ENCODE measurements at places on chromosomes 12 and 14. TPM values are rescaled to one million over a fixed set of nuclear protein-coding genes. Genes with fewer than 3 reads are reported as not detected.

- DNase-seq, result no peak
These were observed 34.3 kb downstream of the KLRD1 start for GRCh38 chr12:10341892-10342509.

GRCh38 chr12:7937833-7938506 lies 2.0 kb upstream of the SLC2A3 start:
- no peak for DNase-seq

DNA sequence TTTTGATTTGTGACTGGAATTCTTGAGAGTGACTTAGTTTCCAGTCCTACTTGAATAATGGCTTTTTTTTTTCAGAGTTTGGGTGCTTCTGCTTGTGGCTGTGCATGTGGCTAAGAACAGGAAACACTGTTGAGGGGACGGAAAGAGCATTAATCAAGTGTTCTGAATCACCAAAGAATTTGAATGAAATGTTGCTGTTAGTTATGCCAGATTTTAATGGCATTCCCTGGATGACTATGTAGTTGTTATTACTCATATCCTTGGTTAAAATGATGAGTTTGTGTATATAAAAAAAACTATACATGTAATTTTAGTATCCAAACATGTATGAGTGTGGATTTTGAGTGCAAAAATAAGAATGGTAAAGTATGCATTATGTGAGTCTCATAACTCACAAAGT lies 347.9 kb downstream of the BCAT1 start:
- no peak for DNase-seq

DNA sequence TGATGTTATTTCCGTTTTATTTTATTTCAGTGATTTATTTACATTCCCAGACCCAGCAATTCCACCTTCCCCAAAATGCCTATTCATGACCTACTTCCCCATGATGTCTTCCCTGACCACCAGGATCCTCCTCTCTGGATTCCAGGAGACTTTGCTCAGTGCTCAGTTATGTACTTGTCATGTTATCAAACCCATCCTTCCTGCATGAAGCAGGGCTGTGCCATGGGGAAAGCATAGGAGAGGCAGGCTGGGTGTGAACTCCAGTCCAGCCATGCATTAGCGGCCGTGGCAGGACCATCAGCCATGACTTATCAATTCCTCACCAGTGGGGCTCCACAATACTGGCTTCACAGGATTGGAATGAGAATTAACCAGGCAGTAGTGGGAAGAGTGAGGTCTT lies 57.8 kb downstream of the B4GALNT3 start:
- no peak for DNase-seq

DNA sequence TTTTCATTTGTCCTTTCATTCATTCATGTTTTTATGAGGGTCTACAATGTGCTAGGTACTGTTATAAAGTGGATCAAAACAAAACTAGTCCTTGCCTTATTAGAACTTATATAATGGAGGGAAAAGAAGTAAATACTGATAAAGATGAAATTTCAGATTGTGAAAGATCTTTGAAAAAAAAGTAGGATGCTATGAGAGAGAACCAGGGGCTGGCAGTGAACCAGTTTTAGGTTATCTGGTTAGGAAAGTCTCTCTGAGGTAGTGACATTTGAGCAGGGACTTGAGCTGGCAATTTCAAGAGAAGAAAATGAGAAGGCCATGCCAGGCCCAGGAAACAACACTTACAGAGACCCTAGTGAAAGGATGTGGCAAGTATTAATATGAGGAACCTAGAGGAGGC lies 57.3 kb upstream of the E2F7 start:
- no peak for DNase-seq

- DNase-seq, result no peak
These were observed 39.2 kb downstream of the LTBP2 start for GRCh38 chr14:74572726-74573301.

Gene CBLN3
- 1.0 TPM for total RNA-seq

Gene DIP2B
- 30.2 TPM for total RNA-seq

GRCh38 chr12:131128556-131128955 lies 174.8 kb downstream of the ADGRD1 start:
- no peak for DNase-seq

DNA sequence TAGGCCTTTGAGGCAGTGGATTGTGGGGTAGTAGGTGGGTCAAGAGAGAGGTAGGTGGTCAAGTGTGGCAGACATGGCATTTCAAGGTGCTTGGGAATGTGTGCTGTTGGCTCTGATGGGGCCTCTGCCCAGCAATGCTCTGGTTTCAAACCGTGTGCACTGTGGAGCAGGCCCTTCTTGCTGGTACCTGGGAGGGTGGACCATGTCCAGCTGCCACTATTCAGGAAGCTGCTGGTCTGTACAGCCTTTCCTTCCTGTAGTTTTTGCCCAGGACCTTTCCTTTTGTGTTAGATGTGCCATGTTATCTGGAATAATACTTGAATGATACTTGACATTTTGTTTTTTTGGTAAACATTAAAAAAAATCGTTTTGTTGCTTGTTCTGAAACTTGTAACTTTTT lies 14.8 kb downstream of the RIMKLB start:
- no peak for DNase-seq

Gene LTB4R2
- 6.9 TPM for total RNA-seq

Gene B3GNT4
- 1.8 TPM for total RNA-seq

- DNase-seq, result no peak
These were observed 42.5 kb downstream of the PTCSC3 start for GRCh38 chr14:36134038-36134437.

- DNase-seq, result no peak
These were observed 18.9 kb downstream of the CCDC88C start for GRCh38 chr14:91398707-91399106.

GRCh38 chr14:99039331-99040041 lies 232.5 kb downstream of the BCL11B start:
- no peak for DNase-seq

GRCh38 chr12:3726456-3726855 lies 26.5 kb downstream of the CRACR2A start:
- no peak for DNase-seq
